ENCODE measurements at places on chromosomes 7 and 10.

DNA sequence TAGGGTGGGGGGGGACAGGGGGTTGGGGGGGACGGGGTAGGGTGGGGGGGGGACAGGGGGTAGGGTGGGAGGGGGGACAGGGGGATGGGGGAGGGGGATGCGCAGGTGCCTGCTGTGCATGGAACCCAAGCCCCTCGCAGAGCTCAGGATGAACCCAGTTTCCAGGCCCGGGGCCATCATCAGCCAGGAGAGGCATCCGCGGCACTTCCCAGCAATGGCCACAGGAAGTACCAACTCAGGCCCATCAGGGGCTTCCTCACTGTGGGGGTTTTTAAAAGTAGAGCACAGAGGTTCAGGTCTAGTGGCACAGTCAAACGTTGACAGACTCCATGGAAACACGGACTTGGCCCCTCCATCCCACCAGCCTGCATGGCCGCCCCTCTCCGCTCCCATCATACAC is 172.7 kb downstream of the DIP2C start:
- no peak for DNase-seq

DNA sequence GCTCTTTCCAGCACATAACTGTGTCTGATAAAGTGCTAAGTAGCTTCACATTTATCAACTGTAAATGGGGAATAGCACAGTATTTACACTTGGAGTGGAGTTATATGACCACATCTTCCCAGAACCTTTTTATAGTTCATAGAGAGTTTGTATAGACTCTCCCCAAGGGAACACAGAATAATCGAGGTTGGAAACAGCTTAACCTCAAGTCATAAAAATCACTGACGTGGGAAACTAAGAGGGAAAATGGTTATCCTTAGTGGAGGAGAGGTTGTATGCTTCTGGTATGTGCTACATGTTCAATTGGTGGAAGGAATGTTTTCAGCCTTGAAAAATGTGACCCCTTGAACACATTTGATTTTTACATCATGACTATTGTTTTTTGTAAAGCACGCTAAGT is 167.9 kb upstream of the KIAA1217 start:
- peak; percentile 68 for DNase-seq

DNA sequence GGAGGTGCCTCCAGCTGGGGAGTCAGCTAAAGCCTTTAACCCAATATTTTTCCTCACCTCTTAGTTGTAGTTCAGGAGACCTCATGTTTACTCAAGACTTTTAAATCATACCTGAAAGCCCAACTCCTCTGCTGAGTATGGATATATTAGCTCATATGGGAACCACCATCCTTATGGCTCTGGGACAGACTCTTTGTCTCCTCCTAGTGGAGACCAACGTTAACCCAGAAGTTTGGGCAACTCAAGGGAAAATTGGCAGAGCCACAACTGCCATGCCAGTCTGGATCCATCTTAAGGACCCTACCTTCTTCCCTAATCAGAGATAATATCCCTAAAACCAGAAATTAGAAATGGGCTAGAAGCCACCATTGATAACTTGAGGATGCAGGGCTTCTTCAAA is 80.8 kb downstream of the TMEM106B start:
- DNase-seq, result no peak

- no peak for DNase-seq
Observed at GRCh38 chr7:77540402-77540822, 3.3 kb downstream of the PTPN12 start.

DNA sequence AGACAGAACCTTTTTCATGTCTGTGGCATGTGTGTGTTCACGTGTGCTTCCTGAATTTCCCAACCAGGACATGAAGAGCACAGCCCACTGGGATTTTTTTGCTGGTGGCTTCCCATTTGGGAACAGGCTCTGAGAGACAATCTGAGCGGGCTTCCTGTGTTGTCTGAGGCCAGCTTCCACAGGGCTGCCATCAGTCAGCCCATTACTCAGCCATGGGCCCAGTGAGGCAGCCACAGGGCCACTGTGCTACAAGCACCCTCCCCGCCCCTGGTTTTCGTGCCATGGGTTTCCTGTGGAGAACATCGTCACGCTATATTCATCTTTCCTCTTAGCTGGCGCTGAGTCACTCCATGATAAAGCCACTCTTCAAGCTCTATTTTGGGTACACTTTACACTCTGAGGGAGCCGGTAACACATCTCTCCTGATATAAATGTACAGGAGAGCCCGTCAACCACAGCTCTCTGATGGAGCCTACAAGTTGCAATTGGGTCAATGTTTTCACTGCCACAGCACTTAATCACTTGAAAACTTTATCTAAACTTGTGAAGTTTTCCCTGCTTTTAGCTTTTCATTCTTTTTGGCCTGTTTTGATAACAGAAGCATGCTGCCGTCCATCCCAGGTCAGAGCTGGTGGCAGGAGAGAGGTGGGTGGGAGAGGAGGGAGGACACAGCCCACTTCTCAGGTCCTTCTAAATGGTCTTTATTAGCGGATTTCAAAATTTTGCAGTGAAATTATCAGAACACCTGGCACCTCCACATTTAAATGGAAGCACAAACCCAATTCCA is 96.9 kb downstream of the HIPK2 start:
- DNase-seq, result no peak

- no peak for DNase-seq
Observed at GRCh38 chr10:1434912-1435692, 302.2 kb downstream of the ADARB2 start.

DNA sequence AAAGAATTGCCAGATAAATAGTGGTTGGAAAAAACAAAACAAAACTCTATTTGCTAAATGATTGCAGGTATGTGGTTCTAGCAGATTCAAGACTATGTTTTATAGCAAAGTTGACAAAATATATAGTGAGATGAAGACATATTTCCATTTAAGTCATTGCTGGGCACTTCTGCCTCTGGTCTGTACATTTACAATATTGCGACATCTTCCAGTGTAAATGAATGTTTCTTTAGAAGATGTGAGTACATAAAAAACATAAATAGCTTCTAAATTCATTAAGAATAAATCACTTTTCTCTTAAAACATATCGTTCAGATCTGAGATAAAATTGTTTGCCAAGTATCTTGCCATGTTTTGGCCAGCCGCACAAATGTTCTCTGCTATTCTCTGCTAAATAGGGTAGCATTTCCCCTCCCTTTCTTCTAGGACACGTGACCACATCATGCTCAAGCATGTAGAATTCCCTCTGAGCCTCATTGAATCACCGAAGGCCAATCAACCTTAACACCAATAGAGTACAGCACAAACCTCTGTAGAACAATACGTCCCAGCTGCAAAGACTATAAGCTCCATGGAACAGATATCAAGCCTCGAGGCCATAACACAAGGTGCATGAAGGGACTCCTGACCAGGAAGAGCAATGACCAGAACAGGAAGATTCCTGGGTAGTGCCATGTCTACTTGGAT is 1173.3 kb downstream of the GATA3 start:
- DNase-seq, result no peak

DNA sequence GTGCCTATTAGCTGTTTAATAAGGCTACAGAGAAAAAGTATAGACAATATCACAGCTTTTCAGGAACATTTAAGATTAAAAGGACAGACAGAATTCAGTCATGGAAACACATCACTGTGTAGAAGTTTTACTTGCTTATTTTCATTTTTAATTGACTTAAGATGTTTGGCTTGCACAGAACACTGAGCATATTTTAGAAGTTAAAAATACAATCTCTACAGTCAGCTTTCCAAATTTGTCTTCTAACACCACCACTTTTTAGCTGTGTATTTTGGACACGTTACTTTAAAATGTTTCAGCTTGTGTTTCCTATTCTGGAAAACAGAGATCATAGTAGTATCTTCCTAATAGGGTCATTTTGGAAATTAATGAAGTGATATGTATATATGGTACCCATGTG is 11.8 kb downstream of the CFAP69 start:
- no peak for DNase-seq
